ENCODE measurements at places on chromosomes 7 and 10.

DNA sequence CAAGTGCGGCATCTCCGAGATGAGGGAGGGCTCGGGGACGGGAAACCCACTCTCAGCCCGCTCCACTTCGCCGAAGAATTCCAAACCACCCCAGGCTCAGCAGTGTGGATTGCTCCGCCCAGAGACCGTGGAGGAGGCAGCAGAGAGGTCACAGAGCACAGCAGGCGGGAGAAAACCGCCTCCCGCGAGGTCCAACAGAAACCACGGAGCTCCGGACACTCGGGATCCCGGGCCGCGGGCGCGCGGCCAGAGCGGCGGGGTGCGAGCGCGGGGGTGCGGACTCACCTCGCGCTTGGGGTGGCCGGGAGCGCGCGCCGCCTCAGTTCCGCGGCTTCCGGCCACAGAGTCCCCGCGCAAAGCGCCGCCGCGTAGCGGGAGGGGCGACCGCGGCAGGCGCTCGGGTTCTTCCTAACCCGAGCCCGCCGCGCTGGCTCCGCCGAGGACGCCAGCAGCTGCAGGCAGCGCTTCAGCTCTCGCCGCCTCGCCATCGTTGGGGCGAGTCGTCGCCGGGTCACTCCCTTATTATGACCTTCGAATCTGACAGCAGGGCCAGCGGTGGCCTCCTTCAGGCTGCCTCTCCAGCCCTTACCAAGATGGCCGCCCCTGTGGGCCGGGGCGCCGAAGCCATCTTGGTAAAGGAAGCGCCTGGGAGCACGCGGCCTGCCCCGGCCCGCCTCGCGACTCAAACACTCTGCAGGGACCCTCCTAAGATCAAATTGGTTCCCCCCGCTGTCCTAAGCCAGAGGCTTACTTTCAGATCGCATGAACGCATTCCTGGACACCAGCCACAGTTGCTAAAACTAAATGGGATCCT lies at the start of gene NAPEPLD:
TSS of gene NAPEPLD (minus strand) at position 106 of the 814 bp plus-strand sequence. CDS start 20,323 bp downstream, outside the sequence.
- DNase-seq = peak; percentile 94

GRCh38 chr10:131474416-131474815 lies 162.9 kb upstream of the TCERG1L start:
- no peak for DNase-seq

DNA sequence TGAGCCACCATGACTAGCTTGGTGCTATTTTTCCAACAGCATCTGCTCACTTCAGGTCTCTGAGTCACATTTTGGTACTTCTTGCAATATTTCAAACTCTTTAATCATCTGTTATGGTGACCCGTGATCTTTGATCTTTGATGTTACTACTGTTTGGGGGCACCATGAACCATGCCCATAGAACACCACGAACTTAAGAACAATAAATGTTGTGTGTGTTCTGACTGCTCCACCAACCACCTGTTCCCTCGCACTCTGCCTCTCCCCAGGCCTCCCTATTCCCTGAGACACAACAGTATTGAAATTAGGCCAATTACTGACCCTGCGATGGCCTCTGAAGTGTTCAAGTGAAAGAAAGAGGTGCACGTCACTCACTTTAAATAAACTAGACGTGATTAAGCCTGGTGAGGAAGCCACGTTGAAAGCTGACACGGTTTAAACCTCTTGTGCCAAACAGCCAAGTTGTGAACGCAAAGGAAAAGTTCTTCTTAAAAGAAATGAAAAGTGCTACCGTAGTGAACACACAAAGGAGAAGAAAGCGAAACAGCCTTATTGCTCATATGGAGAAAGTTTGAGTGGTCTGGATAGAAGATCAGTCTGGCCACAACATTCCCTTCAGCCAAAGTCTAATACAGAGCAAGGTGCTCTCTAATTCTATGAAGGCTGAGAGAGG lies 27.2 kb upstream of the ATP6V0A4 start:
- DNase-seq = no peak

- DNase-seq = no peak
These were observed 3.1 kb downstream of the HPS6 start for GRCh38 chr10:102068216-102068615.

- no peak for DNase-seq
These were observed 52.0 kb downstream of the JCAD start for GRCh38 chr10:30007406-30007805.

DNA sequence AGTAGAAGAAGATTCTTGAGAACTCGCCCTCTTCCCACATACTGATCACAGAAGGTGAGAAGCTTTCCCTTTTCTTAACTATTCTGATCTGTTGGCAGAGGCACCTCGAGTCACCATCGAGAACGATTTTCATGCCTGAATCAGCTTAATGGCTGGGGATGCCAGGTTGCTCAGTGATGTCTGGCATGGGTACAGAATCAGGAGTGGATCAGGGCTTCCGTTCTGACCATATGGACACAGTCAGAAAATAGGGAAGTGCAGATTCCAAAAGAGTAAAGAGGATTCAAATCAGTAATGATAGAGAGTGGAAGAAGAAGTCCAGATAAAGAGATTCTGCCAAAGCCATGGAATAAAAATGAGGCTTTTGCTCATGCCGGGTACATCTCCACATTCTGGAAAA lies 52.0 kb upstream of the GRB10 start:
- no peak for DNase-seq

- no peak for DNase-seq
These were observed 38.2 kb downstream of the GBX1 start for GRCh38 chr7:151129117-151129959.

DNA sequence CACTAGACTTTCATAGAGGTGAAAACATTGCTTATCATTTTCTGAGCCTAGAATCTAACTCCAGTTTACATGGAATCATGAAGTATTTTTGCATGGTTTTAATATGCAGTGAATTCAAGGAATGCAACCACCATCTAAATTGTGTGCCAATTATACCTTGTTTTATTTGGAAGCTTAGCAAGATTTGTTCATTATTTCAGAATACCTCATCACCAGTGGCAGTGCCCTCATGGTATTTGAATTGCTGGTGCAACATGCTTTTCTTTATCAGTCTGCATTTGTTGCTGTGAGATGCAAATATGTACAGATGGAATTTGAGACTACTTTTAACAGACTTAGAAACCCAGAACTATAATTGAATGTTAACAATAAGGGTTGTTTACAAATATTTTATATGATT lies 18.7 kb upstream of the ZNF800 start:
- no peak for DNase-seq

GRCh38 chr7:18425227-18425626 lies 70.3 kb upstream of the HDAC9 start:
- no peak for DNase-seq

DNA sequence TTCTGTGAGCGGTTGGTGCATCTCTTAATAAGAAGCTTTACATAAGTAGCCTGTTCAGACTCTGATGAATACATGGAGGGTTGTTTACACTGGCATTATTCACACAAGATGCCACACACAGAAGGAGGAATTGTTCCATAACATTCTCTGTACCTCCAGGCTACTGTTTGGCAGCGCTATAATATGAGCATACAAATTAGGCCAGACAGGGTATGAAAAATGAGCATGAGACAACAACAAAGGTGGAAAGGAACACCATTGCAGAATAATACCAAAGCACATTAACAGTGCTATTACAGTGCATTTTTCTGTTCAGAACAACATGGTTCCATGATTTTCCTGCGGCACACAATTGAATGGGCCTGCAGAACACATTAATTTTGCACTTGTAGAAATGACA lies 417.2 kb upstream of the C7orf33 start:
- DNase-seq = no peak

- DNase-seq = no peak
These were observed 10.5 kb downstream of the GHITM start for GRCh38 chr10:84149854-84150253.

DNA sequence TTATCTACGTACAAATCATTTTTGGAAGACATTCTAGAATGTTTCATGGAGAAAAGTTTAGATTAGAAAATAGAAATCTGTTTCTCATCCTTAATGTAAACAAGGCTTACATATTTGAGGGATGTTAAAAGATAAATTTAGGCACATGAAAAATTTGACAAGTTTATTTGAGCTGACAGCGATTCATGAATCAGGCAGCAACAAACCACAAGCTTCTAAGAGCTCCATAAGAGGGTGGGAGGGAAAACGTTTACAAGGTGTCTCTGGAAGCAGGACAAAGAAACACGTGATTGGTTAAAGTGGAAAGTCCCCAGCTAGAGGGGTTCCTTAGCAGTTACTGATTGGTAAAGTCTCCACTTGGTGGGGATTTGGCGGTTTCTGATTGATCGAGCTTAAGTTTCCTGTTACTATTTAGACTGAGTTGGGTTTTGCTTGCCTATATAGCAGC lies 228.9 kb upstream of the PITRM1 start:
- no peak for DNase-seq

- DNase-seq = no peak
These were observed 134.6 kb upstream of the TRIM24 start for GRCh38 chr7:138325434-138325833.

- no peak for DNase-seq
These were observed 67.5 kb upstream of the CCNY start for GRCh38 chr10:35268791-35269257.

GRCh38 chr10:7738536-7739407 lies 35.7 kb downstream of the ITIH2 start:
- DNase-seq = no peak
